Stimulated activated CD4-positive, alpha-beta T cell treated with anti-CD3 and anti-CD28 coated beads, Interleukin-15, amount 100 ng/mL, for 1 hour (primary cell): ENCODE measurements at places on chromosomes 5 and 9.

GRCh38 chr5:44536650-44537260 is 147.5 kb upstream of the FGF10 start:
- DNase-seq, result no peak

DNA sequence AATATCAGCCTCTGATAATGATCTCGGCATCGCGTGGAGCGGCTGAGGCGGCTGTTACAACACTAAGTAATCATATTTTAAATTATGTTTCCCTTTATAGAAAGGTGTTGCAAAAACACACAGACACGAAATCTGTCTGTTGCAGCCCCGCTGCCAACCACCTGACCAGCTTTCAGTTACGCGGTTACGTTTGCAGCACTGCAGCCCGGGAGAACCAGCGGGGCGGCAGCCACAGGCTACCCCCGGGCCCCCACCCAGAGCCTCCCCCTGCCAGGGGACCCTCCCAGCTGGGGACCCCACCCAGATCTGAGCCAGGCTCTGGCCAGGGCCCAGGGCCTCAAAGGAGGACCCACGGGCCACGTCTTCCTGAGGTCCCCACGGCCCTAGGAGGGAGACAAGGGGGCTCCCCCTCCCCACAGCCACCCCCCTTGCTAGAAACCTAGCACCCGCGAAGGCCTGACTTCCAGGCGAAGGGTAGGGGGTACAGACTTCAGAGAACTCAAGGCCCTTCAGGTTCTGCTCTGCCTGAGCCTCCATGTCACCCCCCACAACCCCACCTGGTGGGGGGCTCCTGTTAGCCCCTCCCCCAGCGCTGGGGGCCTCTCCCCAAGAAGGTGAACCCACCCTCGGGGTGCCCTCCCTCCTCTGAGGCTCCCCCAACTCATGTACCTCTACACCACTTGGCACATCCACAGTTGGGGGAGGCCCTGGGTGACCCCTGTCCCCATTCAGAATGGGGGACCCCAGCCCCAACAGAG is 6.0 kb downstream of the NACC2 start:
- DNase-seq, result no peak

DNA sequence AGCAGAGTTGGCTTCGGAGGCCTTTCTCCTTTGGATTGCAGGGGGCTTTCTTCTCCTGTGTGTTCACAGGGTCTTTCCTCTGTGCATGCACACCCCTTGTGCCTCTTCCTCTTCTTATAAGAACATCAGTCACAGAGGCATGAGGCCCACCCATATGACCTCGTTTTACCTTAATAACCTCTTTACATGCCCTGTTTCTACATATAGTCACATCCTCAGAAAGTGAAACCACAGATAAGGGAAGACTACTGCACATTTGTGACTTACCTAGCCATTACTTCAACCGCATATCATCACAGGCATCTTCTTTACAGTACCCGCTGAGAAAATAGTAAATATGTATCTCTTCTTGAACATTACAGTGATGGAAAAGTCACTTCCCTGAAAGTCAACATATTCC is 204.9 kb upstream of the TARS1 start:
- no peak for DNase-seq

- DNase-seq, result no peak
Observed at GRCh38 chr5:12292610-12293204, 388.5 kb upstream of the CTNND2 start.

DNA sequence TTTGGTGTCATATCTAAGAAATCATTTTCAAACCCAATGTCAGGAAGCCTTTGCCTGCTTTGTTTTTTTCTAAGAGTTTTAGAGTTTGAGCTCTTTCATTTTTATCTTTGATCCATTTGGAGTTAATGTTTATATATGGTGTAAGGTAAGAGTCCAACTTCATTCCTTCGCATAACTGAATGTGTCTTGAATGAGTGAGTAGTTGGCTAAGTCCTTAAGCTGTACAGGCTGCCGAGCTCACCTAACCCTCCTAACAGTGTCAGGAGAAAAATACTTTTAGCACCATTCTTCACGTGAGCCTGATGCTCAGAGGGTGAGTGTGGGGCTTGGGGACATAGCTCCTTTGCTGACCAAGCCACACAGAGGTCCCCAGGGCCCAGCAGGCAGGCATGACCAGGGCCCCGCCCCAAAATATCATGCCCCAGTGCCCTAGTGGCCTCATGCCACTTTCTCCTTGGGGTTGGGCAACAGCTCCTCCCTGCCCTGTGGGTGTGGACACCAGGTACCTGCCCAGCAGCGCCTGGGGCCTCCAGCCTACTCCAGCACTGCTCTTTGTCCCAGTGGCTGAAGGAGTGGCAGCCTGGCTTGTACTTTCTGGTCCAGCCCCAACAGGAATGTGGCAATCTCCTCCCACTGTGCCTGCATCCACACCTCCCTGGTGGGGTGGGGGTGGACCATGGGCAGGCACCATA is 17.2 kb downstream of the PPARGC1B start:
- no peak for DNase-seq

DNA sequence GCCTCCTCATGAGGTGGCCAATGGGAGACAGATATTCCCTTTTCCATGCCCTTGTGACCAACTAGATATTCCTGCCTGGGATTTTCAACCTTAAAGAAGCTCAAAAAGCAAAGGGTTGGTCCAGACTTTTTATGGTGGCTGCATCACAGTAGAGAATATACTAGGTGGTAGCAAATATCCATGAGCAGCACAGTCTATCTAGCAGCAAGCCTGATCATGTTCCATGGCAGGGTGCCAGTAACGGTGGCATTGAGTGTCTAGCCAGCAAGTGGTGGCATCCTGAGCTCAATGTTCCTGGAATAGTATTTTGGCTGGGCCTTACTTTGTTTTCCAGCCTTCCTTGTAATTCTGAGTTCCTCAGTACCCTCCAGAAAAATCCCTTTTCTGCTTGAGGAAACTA is 25.8 kb downstream of the CDC25C start:
- DNase-seq, result no peak

DNA sequence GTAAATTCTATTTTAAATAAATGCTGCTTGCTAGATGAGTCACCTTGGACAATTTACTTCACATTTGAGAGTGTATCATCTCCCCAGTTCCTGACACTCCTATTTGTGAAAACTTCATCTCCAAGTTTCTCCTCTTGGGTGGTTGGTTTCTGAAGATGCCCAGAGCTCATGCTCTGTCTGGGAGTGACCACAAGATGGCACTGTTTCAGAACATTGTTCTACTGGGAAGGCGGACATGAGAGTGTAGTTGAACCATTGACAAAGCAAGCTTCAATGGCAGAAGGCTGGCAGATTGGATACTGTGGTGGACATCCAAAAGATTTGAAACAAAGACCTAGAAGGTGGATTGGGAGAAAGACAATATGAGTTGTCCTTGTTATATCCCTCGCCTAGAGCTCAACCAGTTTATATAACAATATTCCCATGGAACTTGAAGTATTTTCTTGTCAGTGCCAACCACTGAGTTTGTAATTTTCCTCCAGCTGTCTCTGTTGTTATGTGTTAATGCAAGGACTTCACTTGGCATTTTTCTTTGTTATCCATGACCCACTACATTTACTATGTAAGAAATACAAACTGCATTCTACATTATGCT is 234.3 kb upstream of the ANKH start:
- no peak for DNase-seq

- no peak for DNase-seq
Observed at GRCh38 chr9:23581931-23582330, 244.1 kb downstream of the ELAVL2 start.

- DNase-seq, result no peak
Observed at GRCh38 chr5:7794823-7795222, 56.1 kb downstream of the CFAP90 start.

DNA sequence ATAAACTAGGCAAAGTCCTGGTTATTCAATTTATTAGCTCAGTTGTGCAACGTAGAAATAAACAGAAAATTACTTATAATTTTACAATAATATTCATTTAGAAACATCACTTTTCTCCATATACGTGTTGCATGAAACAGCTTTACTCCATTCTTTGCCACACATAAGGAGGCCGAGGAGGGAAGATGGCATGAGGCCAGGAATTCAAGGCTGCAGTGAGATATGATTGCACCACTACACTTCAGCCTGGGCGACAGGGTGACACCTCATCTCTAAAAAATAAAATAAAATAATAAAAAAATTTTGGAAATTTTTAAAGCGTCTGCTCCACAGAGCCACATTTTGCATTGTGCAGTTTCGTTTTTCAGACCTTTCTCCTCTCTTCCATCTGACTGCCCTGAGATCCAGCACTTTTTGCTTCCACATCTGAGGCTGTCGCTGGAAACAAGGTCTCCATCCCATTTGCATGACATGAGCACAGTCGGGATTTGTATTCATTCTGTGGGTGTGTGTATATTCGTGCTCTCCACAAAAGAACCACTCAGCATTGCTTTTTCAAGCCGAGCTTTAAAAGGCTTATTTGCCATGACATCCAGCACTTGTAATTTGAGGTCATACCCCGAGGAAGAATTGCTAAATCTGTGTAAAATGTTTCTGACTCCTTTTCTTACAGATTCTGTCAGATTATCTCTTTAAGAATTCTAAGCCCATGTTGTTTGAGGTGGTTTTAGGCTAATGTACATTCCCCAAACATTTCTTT is 98.6 kb upstream of the MSX2 start:
- no peak for DNase-seq

DNA sequence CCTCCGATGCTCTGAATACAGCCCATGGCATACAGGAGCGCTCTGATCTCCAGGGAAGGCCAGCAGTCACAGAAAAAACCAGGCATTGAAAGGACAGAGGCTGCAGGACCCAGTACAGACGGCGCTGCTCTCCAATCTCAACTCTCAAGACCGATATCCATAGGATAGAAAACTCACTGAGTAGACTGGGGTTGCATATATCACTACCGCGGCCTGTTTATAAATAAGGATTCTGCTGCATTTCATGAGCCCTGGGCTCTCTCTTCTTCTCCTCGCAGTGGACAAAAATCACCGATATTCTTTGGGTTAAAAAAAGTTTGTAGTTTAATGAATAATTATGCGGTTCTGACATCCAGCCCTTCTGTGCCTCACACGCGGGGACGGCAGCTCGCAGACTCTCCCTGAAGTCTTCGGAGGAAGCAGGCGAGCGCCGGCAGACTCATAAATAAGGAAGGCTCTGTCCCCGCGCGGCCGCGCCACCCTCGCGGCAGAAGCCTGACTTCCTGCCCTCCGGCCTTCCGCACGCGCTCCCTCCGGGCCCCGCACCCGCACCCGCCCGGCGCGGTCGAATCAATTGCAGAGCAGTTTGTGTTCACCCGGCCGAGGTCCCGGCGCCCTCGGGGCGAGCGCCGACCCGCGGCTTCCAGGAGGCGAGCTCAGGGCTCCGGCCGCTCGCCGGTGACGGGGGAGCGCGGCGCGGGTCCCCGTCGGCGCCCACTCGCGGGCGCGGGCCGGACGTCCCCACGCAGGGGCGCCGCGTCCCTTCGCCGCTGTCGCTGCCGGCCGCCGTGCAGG is at the start of gene FAM78A:
FAM78A (minus strand) TSS at position 417 of the 795 bp plus-strand sequence; CDS start at position 86, 331 bp downstream.
- no peak for DNase-seq

GRCh38 chr9:93082841-93083411 is 13.1 kb upstream of the CARD19 start:
- no peak for DNase-seq

DNA sequence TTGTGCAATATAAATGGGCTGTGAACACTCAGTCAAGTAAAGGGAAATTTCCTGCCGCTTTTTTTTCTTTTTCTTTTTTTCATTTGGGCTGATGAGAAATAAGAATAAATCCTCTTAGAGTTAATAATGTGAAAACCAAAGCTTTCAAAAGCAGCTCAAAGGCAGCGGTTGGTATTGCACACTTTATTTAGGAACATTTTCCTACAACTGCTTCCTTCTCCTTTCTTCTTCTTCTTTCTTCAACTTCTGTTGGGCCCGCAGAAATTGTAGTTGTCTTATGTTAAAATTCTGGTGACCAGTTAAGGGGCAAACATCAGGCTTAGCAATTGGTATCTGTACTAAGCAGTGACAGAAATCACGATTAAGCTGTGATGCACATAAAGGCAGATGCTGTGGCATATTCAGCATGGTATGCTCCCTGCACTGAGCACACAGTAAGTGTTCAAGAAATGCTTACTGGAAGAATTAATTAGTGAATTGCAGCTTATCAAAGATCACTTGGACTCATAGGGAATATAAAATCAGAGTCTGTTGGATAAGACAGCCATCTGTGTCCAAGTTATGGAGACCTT is 85.4 kb downstream of the ANKRD55 start:
- no peak for DNase-seq

GRCh38 chr5:132260051-132260450 is 2.6 kb downstream of the PDLIM4 start:
- DNase-seq, result no peak

- DNase-seq, result no peak
Observed at GRCh38 chr5:167998148-167998767, 293.2 kb upstream of the WWC1 start.

GRCh38 chr5:92468295-92468694 is 1085.2 kb upstream of the ARRDC3 start:
- no peak for DNase-seq

GRCh38 chr5:160092960-160093707 is 26.1 kb downstream of the PWWP2A start:
- no peak for DNase-seq

DNA sequence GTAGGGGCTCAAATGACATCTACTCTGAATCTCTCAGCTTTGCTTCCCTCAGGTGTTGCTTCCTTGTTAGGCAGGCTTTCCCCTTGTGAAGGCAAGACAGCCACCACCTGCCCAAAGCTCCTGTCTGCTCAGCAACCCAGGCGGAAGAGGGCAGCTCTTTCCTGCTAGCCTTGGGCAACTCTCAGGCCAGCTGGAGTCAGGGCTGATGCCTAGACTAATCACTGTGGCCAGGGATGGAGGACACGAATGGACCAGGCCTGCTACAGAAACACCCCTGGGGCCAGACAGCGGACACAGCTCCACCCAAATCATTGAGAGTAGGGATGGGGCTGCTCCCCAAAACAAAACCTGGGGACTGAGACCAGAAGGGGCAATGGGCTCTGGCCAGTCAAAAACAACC is 138.0 kb downstream of the MTX3 start:
- DNase-seq, result no peak

DNA sequence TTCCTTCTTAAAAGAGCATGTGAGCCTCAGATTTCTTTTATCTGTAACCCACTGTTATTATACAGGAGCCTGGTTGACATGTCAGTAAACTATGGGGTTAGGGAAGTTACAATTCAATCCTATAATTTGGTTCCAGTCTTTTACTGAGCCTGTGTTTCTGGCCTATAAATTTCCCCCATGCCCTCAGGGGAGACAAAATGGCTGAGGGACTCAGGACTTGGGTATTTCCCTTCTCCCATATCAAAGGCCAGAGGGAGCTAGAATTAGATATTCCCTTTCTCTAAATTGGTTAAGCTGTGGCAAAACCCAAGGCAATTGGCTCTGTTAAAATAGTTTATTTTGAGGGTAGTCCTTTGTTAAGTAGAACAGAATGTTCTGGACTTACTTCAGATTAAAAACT is 823.2 kb downstream of the TLE1 start:
- no peak for DNase-seq

DNA sequence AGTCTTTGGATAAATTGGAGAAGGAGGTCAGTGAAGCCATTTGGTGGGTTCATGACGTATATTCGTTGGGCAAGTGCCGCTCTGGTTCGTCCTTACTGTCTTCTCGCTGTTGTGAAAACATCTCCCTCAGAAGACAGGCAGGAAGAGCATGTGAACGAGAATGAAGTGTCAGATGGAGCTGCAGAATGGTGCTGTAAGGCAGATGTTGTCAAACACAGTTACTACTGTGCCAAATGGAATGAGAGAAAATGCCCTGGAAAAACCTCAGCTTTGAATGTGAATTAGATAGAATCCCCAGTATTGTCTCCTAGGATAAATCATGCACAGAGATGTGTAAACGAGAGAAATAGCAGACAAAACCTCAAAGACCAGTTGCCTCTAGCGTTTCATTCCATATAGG is 121.5 kb downstream of the CAMK4 start:
- DNase-seq, result no peak

GRCh38 chr5:116778032-116778431 is 203.4 kb upstream of the SEMA6A start:
- no peak for DNase-seq
